ENCODE measurements at places on chromosomes 4 and X. TPM values are rescaled to one million over a fixed set of nuclear protein-coding genes. Genes with fewer than 3 reads are reported as not detected.

DNA sequence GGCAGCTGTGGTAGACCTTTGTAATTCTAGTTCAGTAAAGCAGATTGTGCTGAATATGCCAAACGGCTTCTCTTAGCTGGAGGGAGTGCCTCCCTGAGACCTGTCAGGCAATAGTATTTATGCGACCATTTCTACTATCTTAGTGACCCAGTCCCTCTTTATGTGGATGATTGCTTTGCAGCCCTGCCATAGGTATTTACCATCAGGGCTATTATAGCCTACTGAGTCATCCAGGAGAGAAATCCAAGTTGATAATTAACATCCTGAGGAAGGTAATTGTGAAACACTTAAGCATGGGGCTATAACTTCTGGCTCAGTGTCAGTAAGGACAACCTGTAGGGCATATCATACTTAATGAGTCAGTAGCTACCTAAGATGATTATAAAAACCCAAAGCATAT, 103.9 kb upstream of the MAOA start:
- ATAC-seq: no peak

GRCh38 chr4:86653237-86653865, 59.2 kb downstream of the PTPN13 start:
- no peak for ATAC-seq

- no peak for ATAC-seq
These were observed 147.7 kb upstream of the TLL1 start for GRCh38 chr4:165725352-165725751.

GRCh38 chr4:123631786-123632692, 235.4 kb downstream of the SPRY1 start:
- no peak for ATAC-seq

- ATAC-seq: no peak
These were observed 44.2 kb upstream of the TMEM192 start for GRCh38 chr4:165156906-165157305.

- ATAC-seq: no peak
These were observed 12.3 kb downstream of the RNF175 start for GRCh38 chr4:153747406-153747955.

FAM156B gene
- total RNA-seq: 14.1 TPM

- ATAC-seq: no peak
These were observed 89.5 kb downstream of the KDR start for GRCh38 chr4:55035892-55036291.

KLF8 gene
- total RNA-seq: 15.1 TPM

ERAS gene
- total RNA-seq: not detected

MAPK10 gene
- total RNA-seq: 14.9 TPM

MID1IP1 gene
- 69.2 TPM for total RNA-seq

DNA sequence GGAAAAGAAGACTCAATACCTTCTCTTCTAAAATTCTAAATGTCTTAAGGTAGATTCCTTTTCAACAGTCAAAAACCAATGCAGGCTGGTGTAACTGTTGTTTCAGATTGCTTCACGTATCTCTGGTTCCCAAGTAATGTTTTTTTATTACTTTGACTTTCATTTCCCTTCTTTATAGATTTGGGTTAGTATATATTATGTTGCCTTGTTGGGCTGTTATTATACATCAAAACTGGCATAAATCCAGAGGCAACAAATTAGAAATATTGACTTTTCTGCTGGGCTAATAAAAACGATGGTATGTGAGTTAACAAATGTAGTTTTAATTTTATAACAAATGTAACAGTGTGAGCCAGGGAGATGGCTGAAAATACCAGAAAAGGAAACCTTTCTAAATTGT, 444.7 kb upstream of the TENM3 start:
- no peak for ATAC-seq

DNA sequence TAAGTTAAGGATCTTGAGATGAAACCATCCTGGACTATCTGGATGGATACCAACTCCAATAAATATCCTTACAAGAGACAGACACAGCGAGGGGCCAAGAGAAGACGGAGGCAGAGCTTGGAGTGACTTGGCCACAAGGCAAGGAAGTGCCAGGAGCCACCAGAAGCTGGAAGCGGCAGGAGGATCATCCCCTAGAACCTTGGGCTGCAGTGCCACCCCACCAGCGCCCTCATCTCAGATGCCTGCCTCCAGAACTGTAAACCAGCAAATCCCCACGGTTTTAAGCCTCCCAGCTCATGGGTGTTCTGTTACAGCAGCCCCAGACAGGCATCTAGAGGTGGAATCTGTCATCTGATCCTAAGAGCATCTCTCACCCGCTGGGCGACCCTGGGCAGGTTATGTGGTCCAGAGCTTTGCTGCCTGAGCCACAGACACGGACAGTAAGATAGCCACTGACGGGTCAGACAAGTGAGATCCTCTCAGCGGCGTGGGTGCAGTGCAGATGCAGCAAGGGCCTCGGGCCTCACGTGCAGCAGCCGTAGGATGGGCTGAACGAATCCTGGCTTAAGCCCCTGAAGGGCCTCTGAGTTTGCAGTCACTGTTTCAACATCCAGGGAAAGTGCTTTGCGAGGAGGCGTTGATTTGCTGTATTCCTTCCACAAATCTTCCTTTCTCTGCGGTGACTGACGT, 25.1 kb upstream of the MXD4 start:
- ATAC-seq: no peak

GRCh38 chr4:18684932-18685331, 663.4 kb upstream of the LCORL start:
- ATAC-seq: no peak

PABPC1L2A gene
- total RNA-seq: not detected

DNA sequence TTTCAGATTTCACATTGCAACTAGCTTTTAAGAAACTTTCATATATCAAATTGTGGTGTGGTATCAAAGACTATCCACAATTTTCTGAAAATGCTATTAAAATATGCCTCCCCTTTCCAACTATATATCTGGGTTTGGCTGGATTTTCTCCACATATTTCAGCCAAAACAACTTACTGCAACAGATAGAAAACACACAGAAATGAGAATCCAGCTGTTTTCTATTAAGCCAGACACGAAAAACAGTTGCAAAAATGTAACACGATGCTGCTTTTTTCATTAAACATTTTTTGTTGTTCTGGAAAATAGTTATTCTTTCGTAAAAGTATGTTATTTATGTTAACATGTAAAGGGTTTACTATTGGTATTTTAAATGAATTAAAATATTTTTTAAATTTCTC, 33.1 kb downstream of the DCTD start:
- ATAC-seq: no peak

DNA sequence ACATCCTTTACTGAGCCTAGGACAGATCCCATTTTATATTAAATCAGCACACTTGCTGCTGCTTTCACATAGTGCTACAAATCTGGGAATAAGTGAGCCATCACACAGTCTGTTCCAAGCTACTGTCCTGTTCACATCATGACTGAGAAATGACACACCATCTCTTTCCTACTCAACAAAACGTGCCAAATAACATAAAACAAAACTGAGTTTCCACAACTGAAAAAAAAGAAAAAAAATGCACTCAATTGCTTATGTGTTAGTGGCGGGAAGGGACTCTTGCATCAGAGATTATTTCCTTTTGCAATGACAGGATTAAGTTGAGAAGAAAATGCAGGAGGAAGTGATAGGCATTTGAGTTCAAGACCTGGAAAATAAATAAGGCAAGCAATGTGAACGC, 109.0 kb downstream of the SHROOM4 start:
- ATAC-seq: peak; percentile 31

GRCh38 chr4:17187003-17187402, 288.6 kb upstream of the LDB2 start:
- ATAC-seq: no peak

OTC gene
- not detected for total RNA-seq

GRCh38 chr4:3043282-3044020, 30.9 kb downstream of the HTT-AS start:
- ATAC-seq: no peak

TLL1 gene
- 9.3 TPM for total RNA-seq

GRCh38 chr4:60814549-60814948, 385.6 kb upstream of the ADGRL3 start:
- ATAC-seq: no peak

WNK3 gene
- 2.5 TPM for total RNA-seq

All from gastroesophageal sphincter (tissue), 4 donors.